ENCODE measurements at places on chromosomes 13 and 19. TPM values are rescaled to one million over a fixed set of nuclear protein-coding genes. Genes with fewer than 3 reads are reported as not detected.

Gene ZNF230
- 4.1 TPM for total RNA-seq

Gene CD22
- not detected for total RNA-seq

Gene DUXA
- total RNA-seq, result not detected

Gene TTYH1
- total RNA-seq, result under 0.01 TPM
